ENCODE measurements at places on chromosomes 3 and 15.

DNA sequence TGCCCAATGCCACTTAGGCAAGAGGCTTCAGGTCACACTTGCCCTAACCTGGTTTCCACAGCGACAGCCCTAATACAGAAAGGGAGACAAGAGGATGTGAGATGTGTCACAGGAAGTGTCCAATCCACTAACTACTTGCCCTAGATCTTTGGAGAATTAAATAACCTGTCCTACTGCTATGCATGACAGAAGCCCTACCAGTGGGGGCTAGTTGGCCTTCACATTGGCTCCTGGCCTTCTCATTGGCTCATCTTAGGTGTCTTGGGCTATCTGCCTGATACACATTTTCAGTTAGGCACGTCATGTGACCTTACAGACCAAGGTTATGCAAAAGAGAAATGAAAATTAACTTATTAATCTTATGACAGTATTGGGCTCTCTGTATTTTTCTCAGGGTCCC is 449.9 kb downstream of the FHIT start:
- no peak overlapping the region for H3K4me3 ChIP-seq
- no peaks in the 10 kb centered on the region for H3K36me3 ChIP-seq
- no peak overlapping the region for H3K27ac ChIP-seq
- no peaks in the 10 kb centered on the region for H3K4me1 ChIP-seq
- DNase-seq, result no peak
- H3K27me3 ChIP-seq, result no peaks in the 10 kb centered on the region

DNA sequence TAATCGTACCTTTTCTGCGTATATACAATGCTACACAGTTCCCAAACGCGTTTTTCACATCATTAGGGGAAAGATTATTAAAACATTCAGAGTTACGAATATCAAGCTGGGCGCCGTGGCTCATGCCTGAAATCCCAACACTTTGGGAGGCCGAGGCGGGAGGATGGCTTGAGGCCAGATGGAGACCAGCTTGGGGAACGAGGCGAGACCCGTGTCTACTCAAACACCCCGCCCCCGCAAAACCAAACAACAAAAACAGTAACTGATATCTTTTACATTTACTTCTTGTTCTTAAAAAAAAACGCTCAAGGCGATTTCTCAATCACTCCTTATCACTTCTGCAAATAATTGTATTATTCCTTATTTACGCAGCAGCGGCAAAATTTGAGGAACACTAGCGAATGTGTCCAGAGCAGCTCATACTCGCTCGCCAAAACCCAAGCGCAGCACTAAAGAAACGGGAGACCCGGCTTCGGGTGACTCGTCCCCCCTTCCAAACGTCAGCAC is 1.2 kb downstream of the ZBTB11 start:
- H3K4me3 ChIP-seq, result peak overlapping the region; percentile 77
- no peak overlapping the region for H3K27ac ChIP-seq
- no peak for DNase-seq
- no peaks in the 10 kb centered on the region for H3K27me3 ChIP-seq
- H3K4me1 ChIP-seq, result no peaks in the 10 kb centered on the region
- H3K36me3 ChIP-seq, result peaks cover 8% of the 10 kb centered on the region

DNA sequence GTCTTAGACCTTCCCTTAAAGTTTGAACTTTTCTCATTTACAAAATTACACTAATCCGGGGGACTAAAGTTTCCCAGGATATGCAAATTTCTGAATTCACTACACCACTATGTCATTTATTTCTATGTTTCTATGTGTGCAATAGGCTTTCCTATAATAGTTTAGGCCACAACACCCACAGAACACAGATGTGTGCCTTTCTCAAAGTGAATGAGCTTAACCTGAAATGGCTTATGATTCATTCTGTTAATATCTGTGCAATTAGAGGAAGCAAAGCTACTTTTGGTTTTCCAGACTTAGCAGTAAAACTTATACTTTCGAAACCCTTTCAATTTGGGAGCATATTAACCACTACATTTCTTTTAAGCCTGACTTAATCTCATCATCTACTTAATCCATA is 748.1 kb downstream of the GBE1 start:
- no peaks in the 10 kb centered on the region for H3K4me1 ChIP-seq
- no peak overlapping the region for H3K4me3 ChIP-seq
- no peaks in the 10 kb centered on the region for H3K27me3 ChIP-seq
- no peaks in the 10 kb centered on the region for H3K36me3 ChIP-seq

GRCh38 chr3:42183991-42184632 is 81.9 kb downstream of the CCK start:
- H3K4me1 ChIP-seq, result peaks cover 3% of the 10 kb centered on the region
- H3K27ac ChIP-seq, result no peak overlapping the region
- no peaks in the 10 kb centered on the region for H3K27me3 ChIP-seq
- H3K36me3 ChIP-seq, result peaks cover 16% of the 10 kb centered on the region

DNA sequence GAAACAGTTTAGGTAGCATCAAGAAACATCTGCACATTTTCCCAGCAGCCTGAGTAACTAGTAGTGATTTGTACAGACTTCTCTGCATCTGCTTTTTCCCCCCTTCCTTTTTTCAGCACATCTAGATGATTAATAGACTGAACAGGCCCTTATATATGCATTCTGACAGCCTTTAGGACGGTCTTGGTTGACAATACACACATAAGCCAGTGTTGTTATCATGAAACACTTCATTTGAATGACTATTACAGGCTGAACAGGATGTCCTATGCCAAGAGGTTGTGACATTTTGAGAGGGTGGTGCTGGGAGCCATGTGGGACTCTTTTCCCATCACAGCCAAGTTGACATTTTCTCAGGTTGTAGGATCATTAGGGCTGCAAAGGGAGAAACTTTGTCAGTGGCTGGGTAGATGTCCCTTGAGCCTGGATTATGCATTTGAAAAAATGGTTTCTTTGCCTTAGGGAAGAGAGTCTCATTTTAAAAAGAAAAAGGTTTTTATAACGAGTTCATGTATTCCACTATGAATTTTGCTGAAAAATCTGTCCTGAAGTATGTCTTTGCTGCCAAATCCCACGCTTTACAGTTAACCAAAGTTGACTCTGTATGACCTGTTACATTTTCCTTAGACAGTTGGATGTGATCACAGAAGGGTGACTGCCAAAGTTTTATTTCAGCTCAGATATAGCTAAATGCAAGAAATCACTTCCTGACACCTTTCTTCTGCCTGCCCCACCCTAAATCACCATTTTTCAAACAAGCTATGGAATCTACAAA is 73.7 kb downstream of the FILIP1L start:
- no peaks in the 10 kb centered on the region for H3K36me3 ChIP-seq
- no peak overlapping the region for H3K27ac ChIP-seq
- no peaks in the 10 kb centered on the region for H3K27me3 ChIP-seq
- peaks cover 3% of the 10 kb centered on the region for H3K4me1 ChIP-seq
- no peak overlapping the region for H3K4me3 ChIP-seq
